Keratinocyte (primary cell): ENCODE measurements at places on chromosomes 3 and 15. TPM values are rescaled to one million over a fixed set of nuclear protein-coding genes. Genes with fewer than 3 reads are reported as not detected.

SPINK8 gene
- polyA plus RNA-seq, result not detected in 3 replicates

KBTBD12 gene
- polyA plus RNA-seq, result not detected in 3 replicates

FBXO40 gene
- not detected in 3 replicates for polyA plus RNA-seq

SNX22 gene
- 0.03 to 0.04 TPM in 2 of 3 replicates, not detected in the other for polyA plus RNA-seq

ETFA gene
- polyA plus RNA-seq, result 176 to 230 TPM (median 219 TPM) in 3 replicates

C3orf85 gene
- polyA plus RNA-seq, result not detected in 3 replicates

PLCH1 gene
- 0.01 to 0.05 TPM (median 0.02 TPM) in 3 replicates for polyA plus RNA-seq

HACD2 gene
- 85.8 to 146 TPM (median 124 TPM) in 3 replicates for polyA plus RNA-seq

DNA sequence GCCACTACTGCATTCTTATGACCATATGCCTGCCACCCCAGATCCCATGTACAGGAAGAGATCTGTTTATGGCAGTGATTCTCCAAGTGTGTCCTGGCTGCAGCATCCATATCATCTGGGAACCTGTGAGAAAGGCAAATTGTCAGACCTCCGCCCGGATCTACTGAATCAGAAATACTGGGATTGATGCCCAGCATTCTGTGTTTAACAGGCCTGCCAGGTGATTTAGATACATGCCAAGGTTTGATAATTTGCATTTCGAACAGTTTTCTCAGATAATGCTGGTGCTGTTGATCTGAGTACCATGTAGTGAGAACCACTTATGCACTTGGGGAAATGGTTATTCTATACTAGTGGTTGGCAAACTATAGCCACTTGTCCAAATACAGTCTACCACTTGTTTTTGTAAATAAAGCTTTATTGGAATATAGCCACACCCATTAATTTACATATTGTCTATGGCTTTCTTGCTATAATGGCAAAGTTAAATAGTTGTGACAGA is 165.4 kb downstream of the SSR3 start:
- H3K4me1 ChIP-seq, result no peaks in the 10 kb centered on the region
- H3K4me3 ChIP-seq, result no peak overlapping the region
- no peak for DNase-seq
- H3K27me3 ChIP-seq, result peaks cover 7% of the 10 kb centered on the region
- H3K36me3 ChIP-seq, result no peaks in the 10 kb centered on the region

DNA sequence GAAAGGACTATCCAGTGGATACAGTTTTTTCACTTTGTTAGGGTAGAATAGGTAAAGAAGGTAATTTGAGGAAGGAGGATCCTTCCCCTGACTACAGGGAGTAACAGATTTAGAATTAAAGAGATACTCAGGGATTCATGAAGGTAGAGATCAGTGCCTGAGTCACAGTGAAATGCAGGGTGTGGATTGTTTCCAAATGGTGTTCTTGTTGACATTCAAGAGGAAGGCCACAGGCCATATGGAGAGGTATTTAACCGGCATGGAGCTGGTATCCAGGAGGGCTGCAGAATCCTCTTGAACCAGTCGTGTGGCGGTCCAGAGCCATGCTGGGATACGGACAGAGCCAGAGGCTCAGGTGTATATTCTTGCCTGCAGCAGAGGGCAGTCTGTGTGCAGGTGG is 28.2 kb downstream of the GYG1 start:
- H3K4me1 ChIP-seq, result peaks cover 14% of the 10 kb centered on the region
- H3K36me3 ChIP-seq, result peaks cover 2% of the 10 kb centered on the region
- no peak for DNase-seq
- no peak overlapping the region for H3K4me3 ChIP-seq
- H3K27me3 ChIP-seq, result no peaks in the 10 kb centered on the region

DNA sequence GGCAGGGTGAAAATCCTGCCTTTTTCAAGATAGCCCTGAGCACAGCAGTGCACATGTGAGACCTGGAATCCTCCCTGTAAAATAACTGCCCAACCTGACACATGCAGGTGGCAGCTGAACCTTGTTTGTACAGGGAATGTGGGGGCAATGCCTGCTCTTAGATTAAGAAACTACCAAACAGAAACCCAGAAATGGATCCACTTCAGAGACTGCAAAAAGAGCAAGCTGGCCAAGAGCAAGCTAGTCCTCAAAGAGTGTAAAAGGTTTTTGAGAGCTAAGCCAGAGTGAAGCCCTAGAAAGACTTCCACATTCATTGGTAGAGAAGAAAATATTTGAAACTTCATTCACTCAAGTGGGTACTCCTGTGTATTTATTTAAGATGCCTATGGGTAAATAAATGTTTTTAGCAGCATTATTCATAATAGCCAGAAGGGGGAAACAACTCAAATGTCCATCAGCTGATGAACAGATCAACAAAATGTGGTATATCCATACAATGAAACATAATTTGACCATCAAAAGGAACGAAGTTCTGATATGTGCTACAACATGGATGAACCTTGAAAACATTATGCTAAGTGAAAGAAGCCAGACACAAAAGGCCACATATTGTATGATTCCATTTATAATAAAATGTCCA is 96.0 kb upstream of the TSC22D2 start:
- H3K36me3 ChIP-seq, result no peaks in the 10 kb centered on the region
- DNase-seq, result no peak
- no peak overlapping the region for H3K27ac ChIP-seq

DNA sequence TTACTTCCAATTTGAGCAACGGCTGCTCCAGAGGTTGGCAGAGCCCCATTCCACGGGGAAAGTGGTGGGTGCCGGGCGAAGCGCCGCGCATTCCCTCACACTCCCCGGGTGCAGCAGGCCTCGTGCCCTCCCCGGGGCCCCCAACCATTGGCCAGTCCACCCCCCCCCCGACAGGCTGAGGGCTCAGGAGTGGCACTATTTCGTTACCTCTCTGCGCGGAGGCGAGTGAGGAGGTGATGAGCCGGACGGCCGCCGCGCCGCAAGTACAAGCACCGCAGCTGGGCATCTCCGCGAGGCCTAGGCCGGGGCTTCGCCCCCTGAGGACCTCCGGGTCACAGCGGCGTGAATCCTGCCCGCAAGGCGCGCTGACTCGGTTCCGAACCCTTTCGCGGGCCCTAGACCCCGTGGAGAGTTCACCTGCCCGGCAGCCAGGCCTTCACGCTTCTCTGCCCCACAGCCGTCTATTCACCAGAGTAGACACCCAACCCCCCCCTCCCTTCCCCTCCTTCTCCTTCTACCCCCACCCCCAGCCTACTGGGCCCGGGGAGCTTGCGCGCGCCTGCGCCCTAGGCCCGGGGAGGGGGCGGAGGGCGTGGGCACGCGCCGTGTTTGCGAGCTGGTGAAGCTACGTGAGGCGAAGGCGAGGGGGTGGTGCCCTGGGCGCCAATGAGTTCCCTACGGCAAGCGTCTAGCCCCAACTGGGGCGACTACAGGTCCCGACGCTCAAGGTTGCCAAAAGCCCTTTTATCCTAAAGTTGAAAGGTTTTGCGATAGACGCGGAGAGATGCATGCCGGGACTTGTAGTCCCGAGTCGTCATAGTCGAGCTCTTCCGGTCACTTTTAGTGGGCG is at the start of gene CLPX:
Gene CLPX, minus strand, starts transcription at position 475 of the 850 bp plus-strand sequence. Its CDS starts 189 bp downstream, at position 286.
- DNase-seq, result peak; percentile 68
- H3K27ac ChIP-seq, result peak within 1 kb of the TSS; percentile 93
- no peaks in the 10 kb centered on the region for H3K27me3 ChIP-seq
- peak within 1 kb of the TSS; percentile 89 for H3K4me3 ChIP-seq

DNA sequence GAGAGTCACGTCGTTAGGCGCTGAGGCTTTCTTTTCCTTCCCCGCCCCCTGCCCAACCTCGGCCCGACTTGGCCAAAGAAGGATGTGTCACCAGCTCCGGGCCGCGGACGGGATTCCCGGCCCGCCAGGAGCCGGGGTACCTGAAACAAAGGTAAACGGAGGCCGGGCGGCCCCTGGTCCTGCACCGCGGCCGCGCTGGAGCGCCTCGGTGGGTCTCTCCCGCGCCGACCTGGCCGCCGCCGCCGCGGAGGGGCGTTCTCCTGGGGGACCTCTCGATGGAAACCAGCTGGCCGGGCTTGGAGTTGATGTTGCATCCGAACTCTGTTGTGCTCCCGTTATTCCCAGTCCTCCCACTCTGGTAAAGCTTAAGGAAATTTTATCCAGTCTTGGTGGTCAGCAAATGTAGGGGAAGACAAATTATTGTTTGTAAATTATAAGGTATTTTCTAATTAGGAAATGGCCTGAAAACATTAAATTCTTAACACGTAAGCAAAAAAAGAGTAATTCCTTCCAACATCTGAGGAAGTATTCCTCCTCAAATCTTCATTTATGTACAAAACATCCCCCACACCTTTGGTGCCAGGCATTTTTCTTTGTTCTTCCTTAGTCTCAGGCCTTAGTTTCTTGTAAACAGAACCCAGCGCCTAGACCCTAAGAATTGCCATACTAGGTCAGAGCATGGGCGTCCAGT is 888 bp downstream of the PPP2R3A start:
- H3K4me3 ChIP-seq, result peak overlapping the region; percentile 72
- no peaks in the 10 kb centered on the region for H3K27me3 ChIP-seq
- peak; percentile 17 for DNase-seq
- peak overlapping the region; percentile 70 for H3K27ac ChIP-seq
- no peaks in the 10 kb centered on the region for H3K36me3 ChIP-seq
- H3K4me1 ChIP-seq, result peaks cover 39% of the 10 kb centered on the region

DNA sequence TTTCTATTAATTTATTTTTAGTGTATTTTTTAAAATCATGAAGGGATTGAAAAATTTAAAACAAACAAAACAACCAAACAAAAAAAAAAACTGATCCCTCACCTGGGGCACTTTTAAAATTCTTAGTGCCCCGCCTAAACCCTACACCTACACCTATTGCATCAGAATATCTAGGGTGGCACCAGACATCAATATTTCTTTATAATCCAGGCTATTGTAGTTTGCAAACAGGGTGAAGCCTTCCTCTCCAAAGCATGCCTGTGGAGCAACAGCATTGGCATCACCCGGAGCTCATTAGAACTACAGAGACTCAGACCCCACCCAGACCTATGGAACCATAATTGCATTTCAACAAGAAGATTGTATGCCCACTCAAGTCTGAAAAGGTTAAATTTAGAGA is 54.9 kb upstream of the ACP3 start:
- H3K27ac ChIP-seq, result no peak overlapping the region
- no peaks in the 10 kb centered on the region for H3K27me3 ChIP-seq
- H3K4me1 ChIP-seq, result no peaks in the 10 kb centered on the region
- H3K4me3 ChIP-seq, result no peak overlapping the region
- no peaks in the 10 kb centered on the region for H3K36me3 ChIP-seq

GRCh38 chr3:187310954-187311470 is 19.5 kb upstream of the MASP1 start:
- H3K36me3 ChIP-seq, result no peaks in the 10 kb centered on the region
- no peak overlapping the region for H3K4me3 ChIP-seq
- DNase-seq, result no peak
- no peaks in the 10 kb centered on the region for H3K4me1 ChIP-seq

- DNase-seq, result no peak
- no peak overlapping the region for H3K27ac ChIP-seq
- H3K27me3 ChIP-seq, result no peaks in the 10 kb centered on the region
These were observed 24.8 kb upstream of the PDCD6IP start for GRCh38 chr3:33773637-33774036.

DNA sequence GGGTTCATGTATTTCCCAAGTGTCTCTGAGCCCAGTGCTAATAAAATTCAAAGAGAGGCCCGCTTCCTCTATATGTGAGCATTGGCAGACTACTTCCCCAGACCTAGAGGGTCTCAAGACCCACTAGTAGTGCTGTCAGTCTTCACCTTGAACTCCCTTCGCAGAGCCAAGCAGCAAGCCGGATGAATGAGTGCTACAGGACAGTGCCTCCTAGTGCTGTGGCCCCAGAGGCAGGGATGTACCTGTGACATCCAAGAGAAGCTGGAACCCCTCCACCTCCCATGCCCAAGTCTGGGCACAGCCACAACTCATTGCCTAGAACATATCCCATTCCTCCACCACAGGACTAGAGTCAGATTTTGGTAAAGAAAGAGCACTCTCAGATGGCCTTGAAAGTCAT is 37.2 kb upstream of the MASP1 start:
- H3K27ac ChIP-seq, result no peak overlapping the region
- no peaks in the 10 kb centered on the region for H3K36me3 ChIP-seq
- H3K4me3 ChIP-seq, result no peak overlapping the region
- H3K4me1 ChIP-seq, result no peaks in the 10 kb centered on the region
- no peak for DNase-seq
- peaks cover 11% of the 10 kb centered on the region for H3K27me3 ChIP-seq

GRCh38 chr3:130712718-130713423 is 33.8 kb downstream of the PIK3R4 start:
- H3K27ac ChIP-seq, result no peak overlapping the region
- H3K4me3 ChIP-seq, result no peak overlapping the region
- H3K27me3 ChIP-seq, result no peaks in the 10 kb centered on the region
- peaks cover 7% of the 10 kb centered on the region for H3K4me1 ChIP-seq
- DNase-seq, result no peak

DNA sequence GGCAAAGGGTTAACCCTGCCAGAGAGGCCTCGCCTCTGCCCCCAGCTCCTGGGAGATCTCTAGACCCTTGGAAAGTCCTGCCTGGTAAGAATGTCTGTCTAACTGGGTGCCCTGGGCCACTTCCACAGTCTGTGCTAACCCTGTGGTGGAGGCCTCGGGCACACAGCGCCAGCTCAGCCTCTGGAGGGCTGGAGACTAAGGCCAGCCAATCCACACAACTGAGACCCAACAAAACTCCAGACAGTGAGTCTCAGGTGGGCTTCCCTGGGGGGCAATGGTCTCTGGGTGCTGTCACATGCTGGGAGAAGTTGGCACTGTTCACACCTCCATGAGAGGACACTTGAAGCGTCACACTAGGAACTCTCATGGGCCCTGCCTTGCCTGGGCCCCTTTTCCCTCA is 19.5 kb downstream of the ZXDC start:
- no peak overlapping the region for H3K4me3 ChIP-seq
- no peak for DNase-seq
- no peak overlapping the region for H3K27ac ChIP-seq
- no peaks in the 10 kb centered on the region for H3K4me1 ChIP-seq

- no peaks in the 10 kb centered on the region for H3K36me3 ChIP-seq
- H3K4me3 ChIP-seq, result no peak overlapping the region
- DNase-seq, result no peak
- no peaks in the 10 kb centered on the region for H3K4me1 ChIP-seq
- H3K27ac ChIP-seq, result no peak overlapping the region
These were observed 89.5 kb upstream of the MANF start for GRCh38 chr3:51295625-51296024.

DNA sequence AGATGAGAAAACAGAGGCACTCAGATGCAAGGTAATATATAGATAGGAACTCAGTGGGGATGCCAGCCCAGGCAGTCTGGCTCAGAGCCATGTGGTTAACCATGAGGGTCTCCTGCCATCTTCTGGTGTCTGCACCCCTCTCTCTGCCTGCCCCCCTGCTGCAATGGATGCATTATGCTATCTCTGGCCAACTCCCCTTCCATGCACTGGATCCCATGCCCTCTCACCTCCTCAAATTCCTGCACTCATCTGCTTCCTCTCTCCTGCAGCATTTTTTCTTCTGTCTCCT is 163.2 kb downstream of the STT3B start:
- no peaks in the 10 kb centered on the region for H3K27me3 ChIP-seq
- peaks cover 16% of the 10 kb centered on the region for H3K36me3 ChIP-seq
- no peak overlapping the region for H3K27ac ChIP-seq
- H3K4me3 ChIP-seq, result no peak overlapping the region
- peaks cover 2% of the 10 kb centered on the region for H3K4me1 ChIP-seq
- no peak for DNase-seq

- H3K27ac ChIP-seq, result no peak overlapping the region
- H3K4me1 ChIP-seq, result no peaks in the 10 kb centered on the region
- DNase-seq, result no peak
- no peak overlapping the region for H3K4me3 ChIP-seq
- H3K27me3 ChIP-seq, result no peaks in the 10 kb centered on the region
These were observed 1034.7 kb downstream of the FHIT start for GRCh38 chr3:60216462-60217075.

GRCh38 chr3:52136513-52136912 is 17.7 kb downstream of the POC1A start:
- no peak overlapping the region for H3K4me3 ChIP-seq
- no peak for DNase-seq
- no peaks in the 10 kb centered on the region for H3K27me3 ChIP-seq

GRCh38 chr3:63349583-63350573 is 71.8 kb downstream of the SYNPR start:
- DNase-seq, result peak; percentile 17
- no peak overlapping the region for H3K4me3 ChIP-seq
- H3K36me3 ChIP-seq, result no peaks in the 10 kb centered on the region
- peaks cover 1% of the 10 kb centered on the region for H3K4me1 ChIP-seq
- H3K27ac ChIP-seq, result no peak overlapping the region
